ENCODE measurements at places on chromosomes 5 and 9.

GRCh38 chr9:85117831-85118230 is 448.3 kb downstream of the NTRK2 start:
- DNase-seq: no peak

DNA sequence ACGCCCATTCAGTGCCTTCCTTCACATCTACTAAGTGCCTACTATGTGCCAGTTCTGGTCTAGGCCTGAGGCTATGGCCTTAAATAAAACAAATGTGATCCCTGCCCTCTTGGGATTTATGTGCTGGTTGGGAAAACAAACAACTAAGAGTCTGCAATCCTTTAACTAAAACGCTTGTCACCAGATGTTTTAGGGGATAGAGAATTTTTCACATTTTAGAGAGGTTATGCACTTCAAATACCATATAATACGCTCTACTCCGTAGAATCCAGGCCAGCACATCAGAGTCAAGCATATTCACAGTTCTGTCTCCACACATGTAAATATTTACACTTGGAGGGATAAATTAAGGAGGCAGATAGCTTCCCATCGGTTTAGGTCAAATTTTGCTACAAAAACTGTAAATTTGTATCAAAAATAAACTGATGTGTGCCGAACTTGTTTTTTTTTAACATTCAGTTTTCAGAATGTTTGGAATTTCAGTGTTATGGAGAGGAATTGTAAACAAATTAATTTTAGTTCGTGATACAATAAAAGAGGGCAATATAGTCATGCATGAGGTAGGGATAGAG is 22.0 kb upstream of the ADRA1B start:
- no peak for DNase-seq

- peak; percentile 73 for DNase-seq
Observed at GRCh38 chr9:128689820-128690683, 1.0 kb downstream of the SET start.

DNA sequence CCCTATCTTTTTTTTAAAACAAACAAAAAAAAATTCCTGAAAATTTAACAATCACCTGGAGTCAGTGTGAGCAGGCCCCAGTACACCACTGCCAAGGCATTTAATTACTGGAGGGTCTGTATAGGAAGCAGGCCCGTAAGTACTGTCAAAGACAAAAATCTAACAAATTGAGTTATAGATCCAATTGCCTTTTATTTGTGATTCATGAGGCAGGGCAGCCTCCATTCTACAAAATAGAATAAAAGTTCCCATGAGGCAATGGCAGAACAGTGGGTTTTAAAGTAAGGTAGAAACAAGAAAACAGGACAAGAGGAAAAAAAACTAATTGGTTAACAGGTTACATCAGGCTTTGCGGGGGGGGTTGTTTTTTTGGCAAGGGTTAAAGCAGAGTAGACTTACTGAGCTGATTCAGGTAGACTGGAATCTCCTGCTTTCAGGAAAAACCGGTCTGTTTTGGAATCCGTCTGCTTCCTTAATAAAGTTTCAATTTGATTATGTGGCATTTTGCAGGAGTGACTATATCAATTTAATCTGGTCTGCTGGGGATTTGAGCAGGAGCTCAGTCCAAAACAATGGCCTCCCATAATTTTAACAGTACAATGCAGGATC is 48.9 kb downstream of the AUH start:
- no peak for DNase-seq

- DNase-seq: no peak
Observed at GRCh38 chr5:179378441-179379271, 33.4 kb upstream of the ADAMTS2 start.

- no peak for DNase-seq
Observed at GRCh38 chr9:91751922-91752321, 198.1 kb downstream of the ROR2 start.

- no peak for DNase-seq
Observed at GRCh38 chr5:40442346-40442745, 237.4 kb upstream of the PTGER4 start.

GRCh38 chr9:119282476-119283077 is 86.7 kb downstream of the BRINP1 start:
- DNase-seq: no peak

DNA sequence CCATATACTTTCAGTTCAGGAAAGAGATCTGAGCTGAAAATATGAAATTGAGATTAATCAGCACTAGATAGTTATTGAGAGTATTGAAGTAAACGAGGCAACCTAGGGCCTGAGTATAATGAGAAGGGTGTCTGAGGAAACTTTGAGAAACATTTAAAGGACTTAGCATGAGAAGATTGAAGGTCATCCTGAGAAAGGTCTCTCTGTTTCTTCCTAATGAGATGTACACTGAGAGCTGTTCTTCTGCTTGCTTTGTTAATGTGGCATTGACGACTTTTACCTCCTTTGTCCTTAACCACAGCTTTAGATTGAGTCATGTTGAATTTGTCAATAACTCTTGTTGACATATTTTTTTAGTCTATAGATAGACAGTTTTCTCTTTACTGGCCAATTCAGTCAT is 145.1 kb upstream of the ACTBL2 start:
- no peak for DNase-seq

GRCh38 chr5:127615916-127616315 is 33.0 kb upstream of the CTXN3 start:
- no peak for DNase-seq

DNA sequence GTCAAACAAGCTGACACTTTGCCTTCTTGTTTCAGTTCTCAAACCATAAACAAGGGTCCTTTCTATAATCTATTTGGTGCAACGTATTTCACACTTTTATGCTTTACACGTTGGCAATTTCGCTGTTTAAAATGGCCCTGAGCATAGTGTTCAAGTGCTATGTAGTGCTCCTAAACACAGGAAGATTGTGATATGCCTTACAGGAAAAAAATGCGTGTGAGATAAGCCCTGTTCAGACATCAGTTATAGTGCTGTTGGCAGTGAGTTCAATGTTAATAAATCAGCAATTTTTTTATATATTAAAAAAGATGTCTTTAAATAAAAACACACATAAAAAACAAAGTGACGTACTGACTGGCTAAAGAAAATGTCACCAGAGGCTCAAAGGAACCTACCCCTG is 23.9 kb downstream of the CLINT1 start:
- DNase-seq: no peak

- no peak for DNase-seq
Observed at GRCh38 chr5:130601-131131, 38.7 kb downstream of the PLEKHG4B start.

- no peak for DNase-seq
Observed at GRCh38 chr5:78985725-78986223, 664 bp upstream of the ARSB start.

DNA sequence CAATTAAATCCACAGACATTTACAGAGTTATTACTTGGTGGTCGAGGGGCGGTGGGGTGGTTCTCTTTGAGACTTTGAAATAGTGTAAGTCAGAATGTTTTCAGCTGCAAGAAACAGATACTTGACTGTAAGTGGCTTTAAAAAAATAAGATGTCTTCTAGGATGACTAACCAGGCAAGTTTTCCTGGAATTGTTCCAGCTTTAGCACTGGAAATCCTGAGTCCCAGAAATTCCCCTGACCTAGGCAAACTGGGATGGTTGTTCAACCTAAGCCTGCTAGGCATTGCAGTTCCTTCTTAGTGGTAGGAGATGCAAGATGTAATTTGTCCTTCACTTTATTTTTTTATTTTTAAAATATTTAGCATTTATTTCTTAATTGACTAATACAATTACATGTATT is 169.5 kb upstream of the POC5 start:
- no peak for DNase-seq

GRCh38 chr5:163695830-163696578 is 190.6 kb downstream of the MAT2B start:
- DNase-seq: no peak

GRCh38 chr9:3863111-3863528 is 337.3 kb upstream of the RFX3 start:
- no peak for DNase-seq

- no peak for DNase-seq
Observed at GRCh38 chr5:135990528-135991255, 35.9 kb upstream of the LECT2 start.

Data from NCI-H2171 (cell line).